ENCODE measurements at places on chromosomes 7 and 10.

- no peak for DNase-seq
Observed at GRCh38 chr7:143327903-143328302, 12.0 kb downstream of the CLCN1 start.

DNA sequence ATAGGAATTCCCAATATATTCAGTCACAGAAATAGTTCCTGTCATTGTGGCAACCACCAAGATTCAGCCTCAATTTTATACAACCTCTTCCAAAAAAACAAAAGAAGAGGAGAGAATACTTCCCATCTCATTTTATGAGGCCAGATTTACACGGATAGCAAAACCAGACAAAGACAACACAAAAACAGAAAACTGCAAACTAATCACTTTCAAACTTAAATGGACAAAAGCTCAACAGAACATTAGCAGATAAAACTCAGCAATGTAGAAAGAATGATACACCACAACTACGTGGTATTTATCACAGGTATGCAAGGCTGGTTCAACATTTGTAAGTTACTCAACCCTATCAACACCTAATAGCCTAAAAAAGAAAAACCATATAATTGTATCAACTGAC, 22.0 kb downstream of the PEX1 start:
- DNase-seq: no peak

DNA sequence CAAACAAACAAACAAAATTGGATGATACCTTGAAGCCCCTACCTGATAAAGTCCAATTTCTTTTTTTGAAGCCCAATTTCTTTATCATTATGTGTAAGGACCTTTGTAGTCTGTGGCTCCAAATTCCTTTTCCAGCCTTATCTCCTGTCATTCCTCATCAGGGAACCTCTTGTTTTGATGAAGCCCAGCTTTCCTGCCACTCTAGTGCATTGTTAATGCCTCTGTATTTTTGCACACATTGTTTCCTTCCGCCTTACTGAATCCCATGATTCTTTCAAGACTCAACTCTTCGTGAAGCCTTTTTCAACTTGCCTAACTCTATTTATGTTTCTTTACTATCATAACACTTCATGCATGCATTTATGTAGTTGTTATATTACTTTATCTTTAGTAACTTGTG, 3.3 kb downstream of the FBH1 start:
- no peak for DNase-seq

- DNase-seq: no peak
Observed at GRCh38 chr10:131750973-131751826, 149.6 kb upstream of the PPP2R2D start.

DNA sequence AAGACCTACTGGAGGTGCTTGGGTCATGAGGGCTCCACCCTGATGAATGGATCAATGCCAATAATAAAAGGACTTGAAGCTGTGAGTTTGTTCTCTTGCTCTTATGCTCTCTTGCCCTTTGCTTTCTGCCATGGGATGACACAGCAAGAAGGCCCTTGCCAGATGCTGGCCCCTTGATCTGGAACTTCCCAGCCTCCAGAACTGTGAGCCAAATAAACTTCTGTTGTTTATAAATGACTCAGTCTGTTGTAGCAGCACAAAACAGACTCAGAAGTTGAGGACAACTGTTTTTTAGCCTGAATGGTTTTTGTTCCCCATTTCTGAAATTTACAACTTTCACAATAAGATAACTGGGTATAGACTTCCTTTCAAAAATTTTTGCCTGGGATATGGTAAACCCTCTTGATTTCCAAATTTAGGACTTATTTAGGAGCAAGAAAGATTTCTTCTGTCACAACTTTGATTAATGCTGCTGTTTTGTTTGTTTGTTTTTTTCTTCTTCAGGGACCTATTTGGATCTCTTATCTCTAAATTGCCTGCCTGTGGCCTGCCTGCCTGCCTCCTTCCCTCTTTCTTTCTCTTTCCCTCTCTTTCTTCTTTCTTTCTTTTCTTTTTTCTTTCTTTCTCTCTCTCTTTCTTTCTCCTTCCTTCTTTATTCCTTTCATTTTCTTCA, 12.1 kb downstream of the ENTPD1 start:
- DNase-seq: no peak

DNA sequence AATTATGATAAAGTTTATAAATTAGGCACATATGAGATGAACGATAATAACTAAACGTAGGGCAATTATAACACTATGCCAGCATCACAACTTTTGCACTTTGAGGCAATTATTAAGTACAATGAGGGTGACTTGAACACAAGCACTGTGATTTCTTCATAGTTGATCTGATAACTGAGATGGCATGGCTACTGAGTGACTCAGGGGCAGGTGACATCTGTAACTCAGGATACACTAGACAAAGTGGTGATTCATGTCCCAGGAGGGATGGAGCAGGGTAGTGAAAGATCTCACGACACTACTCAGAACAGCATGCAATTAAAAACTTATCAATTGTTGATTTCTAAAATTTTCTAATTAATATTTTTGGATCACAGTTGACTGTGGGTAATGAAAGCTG, 98.3 kb upstream of the ARHGAP21 start:
- no peak for DNase-seq

- no peak for DNase-seq
Observed at GRCh38 chr10:71339796-71340589, 20.9 kb downstream of the SLC29A3 start.

Measured in brain pericyte (primary cell).